ENCODE measurements at places on chromosomes 6 and 20.
A peak's percentile ranks its signal among the peaks of the same experiment; 100 is the strongest.

- DNase-seq, result no peak
Observed at GRCh38 chr20:8602389-8603116, 466.3 kb upstream of the PLCB4 start.

- peak; percentile 34 for DNase-seq
Observed at GRCh38 chr6:49550492-49551077, at the start of gene C6orf141. Gene C6orf141, plus strand, starts transcription at chr6:49550668. Its CDS starts 125 bp downstream, at chr6:49550793.

GRCh38 chr6:27260369-27260768 is 12.9 kb downstream of the PRSS16 start:
- DNase-seq, result no peak

DNA sequence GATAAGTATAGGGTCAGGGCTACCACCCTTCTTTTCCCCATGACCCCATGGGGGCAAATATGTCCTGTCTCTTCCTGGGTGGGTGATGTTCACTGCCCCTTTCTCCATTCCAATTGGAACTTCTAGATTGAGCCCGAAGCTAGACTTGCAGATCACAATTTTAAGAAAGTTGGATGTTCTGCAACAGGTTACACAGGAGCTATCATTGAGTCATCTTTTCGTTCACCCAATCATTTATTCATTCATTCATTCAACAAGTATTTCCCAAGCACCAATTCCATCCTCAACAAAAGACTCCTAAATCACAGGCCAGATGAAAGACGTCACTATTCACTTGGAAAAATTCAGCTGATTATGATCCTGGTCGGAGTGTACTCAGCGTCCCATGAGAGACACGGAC is 71.0 kb upstream of the FOXP4 start:
- DNase-seq, result no peak

GRCh38 chr20:15564981-15565380 is 1008.3 kb downstream of the KIF16B start:
- DNase-seq, result no peak

GRCh38 chr6:5199702-5200101 is 61.0 kb downstream of the LYRM4 start:
- no peak for DNase-seq

DNA sequence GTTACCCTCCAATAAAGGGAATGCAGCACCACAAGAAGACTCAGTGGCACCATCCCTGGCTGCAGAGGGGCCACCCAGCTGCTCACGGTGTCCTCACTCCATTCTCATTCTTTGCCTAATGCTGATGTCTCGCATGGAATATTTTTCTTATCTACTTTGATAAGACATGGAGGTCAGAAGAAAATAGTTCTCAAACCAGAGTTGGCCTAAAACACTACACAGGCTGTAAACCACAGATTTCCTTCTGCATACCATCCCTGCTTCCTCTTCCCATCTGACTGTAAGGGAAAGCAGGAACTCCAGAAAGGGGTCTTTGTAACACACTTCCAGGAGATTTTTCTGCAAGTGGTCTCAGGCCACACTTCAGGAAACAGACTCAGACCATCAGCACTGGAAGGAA is 43.1 kb upstream of the CD93 start:
- no peak for DNase-seq

GRCh38 chr20:33311011-33311410 is 28.0 kb downstream of the BPIFB1 start:
- DNase-seq, result no peak

DNA sequence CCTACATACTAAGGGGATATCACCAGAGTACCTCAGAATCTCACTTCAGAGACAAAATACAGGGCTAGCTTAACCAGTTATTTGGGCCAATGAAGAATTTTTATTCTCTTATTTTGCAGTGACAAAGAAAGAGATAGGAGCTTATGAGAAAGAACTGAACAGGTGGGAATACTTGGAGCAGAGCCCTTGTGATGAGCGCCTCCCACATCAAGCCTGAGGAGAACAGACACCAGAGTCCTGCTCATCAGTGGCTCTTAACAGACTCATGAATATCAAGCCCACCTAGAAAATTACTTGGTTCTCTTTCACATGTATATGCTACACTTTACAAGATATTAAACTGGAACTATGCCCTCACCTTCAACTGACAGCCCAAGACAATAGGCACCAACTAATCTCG is 99.0 kb downstream of the FAXC start:
- DNase-seq, result no peak

- DNase-seq, result no peak
Observed at GRCh38 chr6:15143086-15143485, 102.8 kb upstream of the JARID2 start.

DNA sequence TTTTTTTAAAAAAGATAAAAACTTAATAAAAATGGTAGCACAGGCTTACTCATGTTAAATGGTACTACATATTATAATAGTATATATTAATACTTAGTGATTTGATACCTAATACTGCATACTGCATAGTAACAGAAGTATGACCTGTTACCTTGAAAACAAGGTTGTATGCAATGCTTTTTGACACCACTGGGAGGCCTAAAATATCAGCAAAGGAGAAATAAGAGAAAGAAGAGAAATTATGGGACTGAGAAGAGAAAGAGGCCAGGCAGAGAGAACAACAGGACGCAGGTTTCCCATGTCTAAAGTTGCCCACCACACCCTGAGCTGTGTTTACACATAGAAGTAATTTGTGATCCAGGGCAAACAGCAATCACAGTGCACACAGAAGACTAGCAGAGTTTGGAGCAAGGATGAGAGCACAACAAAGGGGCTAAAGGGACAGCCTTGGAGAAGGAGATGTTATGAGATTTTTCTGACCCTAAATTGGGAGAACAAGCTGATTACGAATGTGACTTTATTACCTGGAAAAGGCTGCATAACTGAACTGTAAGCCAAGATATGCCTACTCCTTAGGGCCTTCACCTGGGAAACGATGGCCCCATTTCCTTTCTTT is 73.2 kb downstream of the ROS1 start:
- DNase-seq, result no peak

DNA sequence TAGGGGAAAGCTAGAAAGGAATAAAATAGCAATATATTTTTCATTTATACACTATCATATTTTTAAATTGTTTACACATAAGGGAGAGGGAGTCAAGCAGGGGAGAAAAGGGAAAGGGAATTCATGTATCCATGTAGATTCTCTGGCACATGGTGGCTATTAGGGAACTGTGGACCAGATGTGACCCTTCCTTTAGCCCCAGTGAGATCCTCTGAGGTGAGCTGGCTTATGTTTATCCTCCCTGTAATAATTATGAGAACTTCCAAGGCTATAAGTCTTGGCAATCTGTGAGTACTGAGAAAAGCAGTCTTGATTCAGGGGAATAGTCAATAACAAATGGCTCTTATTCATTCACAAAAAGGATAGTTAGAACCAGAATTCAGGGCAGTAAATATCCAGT is 42.6 kb downstream of the TSBP1 start:
- DNase-seq, result no peak

DNA sequence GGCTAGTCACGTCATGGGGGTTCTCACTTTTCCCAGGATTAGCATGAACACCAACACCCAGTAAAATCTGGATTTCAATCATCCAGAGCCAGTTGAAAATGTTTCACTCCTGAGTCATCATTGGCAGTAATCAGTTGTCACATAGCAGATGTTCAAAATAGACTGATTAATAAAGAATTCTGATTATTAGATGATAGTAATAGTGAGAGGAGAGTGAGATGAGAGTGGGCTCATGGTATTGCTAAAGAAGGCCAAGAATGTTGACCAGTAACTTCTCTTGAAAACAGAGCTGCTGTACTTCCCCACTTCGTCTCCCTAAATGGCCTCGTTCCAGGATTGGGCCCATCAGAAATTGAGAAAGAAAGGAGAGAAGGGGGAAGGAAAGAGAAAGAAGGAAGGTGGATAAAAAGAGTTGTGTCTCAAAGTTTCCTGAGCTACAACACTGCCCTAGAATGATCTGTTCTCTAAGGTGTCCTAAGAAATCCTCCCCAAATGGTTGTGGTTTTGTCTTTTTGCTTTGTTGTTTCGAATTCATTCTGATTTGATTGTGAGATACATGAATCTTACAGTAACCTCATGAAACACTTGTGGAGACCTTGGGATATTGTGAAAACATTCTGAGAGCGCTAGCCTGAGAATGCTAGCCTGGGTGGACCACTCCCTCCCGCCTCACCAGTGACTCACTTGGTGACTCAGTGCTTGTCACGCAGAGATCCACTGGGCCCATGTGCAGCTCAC is 502.2 kb upstream of the JARID2 start:
- no peak for DNase-seq

DNA sequence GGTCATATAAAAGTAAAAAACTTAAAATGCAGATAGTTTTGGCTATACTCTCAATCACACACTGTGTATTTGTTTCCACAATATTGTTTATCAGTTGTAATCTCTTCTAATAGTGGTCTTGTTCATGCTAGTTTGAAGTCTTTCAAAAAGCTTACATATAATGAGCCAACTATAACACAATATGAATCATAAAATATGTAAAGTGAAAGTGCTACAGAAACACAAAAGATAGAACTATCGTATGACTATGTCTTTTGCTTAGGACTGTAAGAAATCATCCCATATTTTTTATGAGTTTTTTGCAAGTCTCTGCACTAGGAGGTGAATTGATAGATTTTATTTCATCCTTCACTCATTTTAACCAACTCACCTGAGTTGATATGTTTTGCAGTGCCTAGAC is 136.0 kb downstream of the MMUT start:
- no peak for DNase-seq

DNA sequence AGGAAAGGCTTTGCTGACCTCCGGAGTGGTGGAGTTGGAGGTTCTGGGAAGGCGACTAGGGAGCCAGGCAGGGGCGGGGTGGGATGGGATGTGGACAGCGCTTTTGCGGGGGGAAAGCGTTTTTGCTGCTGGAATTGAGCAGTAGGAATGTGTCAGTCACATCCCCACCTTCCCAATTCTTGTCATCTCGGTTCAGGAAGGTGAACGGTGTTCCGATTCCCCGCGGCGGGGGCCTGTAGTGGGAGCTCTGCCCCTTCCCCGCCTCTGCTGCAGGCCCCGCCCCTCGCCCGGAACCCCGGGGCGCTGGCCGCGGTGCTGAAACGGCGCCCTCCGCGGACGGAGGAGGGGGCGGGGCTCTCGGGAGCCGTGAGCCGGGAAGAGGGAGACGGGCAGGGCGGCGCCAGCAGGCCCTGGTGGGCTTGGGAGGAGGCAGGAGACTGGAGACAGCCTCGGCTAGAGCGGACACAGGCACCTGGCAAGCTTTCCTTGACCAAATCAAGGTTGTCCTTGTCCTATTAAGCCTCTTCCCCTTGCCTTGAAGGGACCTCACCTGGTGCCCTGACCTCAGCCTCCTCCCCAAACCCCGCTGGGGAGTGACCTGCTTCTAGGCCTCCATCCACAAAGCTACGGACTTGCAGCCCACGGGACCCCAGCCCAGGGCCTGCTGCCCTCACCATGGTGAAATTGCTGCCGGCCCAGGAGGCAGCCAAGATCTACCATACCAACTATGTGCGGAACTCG is at the start of gene LHFPL5:
Gene LHFPL5, plus strand, starts transcription at position 357 of the 741 bp plus-strand sequence. Its CDS starts 319 bp downstream, at position 676.
- DNase-seq, result no peak

GRCh38 chr6:64113704-64114103 is 478.1 kb downstream of the PHF3 start:
- DNase-seq, result no peak

DNA sequence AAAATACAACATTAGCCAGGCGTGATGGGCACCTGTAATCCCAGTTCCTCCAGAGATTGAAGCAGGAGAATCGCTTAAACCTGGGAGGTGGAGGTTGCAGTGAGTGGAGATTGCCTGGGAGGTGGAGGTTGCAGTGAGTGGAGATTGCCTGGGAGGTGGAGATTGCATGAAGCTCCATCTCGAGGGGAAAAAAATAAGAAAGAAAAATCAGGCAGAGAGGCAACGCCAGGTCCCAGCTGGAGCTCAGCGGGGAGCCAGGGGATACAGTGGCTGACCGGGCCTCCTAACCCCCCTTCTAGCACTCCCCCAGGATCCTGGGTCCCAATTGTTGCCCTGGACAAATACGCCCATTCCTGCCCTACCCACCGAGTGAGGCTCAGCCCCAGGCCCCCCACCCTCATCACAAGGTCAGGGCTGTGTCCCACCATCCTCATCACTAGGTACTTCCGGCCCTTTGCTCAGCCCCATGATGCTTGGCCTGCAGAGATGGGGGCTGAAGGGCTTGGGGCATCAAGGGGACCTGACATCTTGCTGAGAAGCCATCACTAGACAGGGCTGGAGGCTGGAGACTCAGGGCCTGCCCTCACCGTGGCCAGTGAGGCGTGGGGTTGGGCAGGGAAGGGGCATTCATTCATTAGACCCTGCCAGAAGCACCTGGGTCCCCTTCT is 1.9 kb downstream of the OGFR start:
- no peak for DNase-seq

- DNase-seq, result no peak
Observed at GRCh38 chr6:106973836-106974335, 643 bp downstream of the CD24 start.

DNA sequence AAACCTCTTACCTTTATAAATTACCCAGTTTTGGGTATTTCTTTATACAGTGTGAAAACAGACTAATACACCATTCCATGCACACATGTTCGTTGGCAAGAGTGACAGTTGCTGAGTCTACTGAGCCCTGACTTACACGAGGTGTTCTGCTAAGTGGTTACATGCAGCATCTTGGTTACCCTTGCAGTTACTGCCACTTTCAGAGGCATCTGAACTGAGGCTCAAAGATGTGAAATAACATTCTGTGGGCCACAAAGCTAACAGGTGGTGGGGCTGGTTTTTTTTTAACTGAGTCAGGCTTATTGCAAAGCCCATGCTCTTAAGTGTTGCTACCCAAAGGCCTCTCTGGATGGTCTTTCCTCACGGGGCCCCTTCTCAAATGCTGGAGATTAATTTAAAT is 54.4 kb upstream of the GTSF1L start:
- DNase-seq, result no peak

- peak; percentile 39 for DNase-seq
Observed at GRCh38 chr6:36355819-36356218, 19.1 kb upstream of the BNIP5 start.

DNA sequence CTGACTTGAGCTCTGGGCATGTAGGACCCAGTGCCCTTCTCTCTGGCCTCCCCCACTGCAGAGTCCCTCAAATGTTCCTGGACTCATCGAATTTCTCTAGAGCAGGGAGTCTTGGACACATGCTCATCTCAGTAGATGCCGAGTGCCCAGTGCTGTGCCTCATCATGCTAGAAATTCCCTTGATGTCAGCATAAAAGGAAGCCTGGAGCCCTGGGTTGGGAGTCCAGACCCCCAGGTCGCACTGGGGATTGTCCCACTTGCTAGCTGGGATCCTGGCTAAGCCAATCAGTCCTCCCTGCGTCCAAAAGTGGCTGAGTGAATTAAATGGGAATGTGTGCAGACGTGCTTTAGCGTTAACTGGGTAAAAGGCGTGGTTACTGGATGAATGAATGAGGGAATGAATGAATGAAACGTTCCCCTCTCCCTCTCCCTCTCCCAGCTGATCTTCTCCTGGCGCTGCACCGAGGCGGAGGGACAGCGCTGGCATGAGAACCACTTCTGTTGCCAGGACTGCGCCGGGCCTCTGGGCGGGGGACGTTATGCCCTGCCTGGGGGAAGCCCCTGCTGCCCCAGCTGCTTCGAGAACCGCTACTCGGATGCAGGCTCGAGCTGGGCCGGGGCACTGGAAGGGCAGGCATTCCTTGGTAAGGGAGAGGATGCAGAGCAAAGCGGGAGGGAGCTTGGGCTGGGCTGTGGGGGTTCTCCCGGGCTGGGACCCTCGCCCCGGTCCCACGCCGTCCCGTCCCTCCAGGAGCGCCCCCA is 1.6 kb upstream of the TOMM6 start:
- DNase-seq, result no peak
